NCI-H1092 (cell line): ENCODE measurements at places on chromosomes 7 and 10.

- no peak for DNase-seq
These were observed 85.1 kb downstream of the WDR37 start for GRCh38 chr10:1141261-1141660.

- no peak for DNase-seq
These were observed 119.5 kb downstream of the OTUD1 start for GRCh38 chr10:23558361-23558799.

DNA sequence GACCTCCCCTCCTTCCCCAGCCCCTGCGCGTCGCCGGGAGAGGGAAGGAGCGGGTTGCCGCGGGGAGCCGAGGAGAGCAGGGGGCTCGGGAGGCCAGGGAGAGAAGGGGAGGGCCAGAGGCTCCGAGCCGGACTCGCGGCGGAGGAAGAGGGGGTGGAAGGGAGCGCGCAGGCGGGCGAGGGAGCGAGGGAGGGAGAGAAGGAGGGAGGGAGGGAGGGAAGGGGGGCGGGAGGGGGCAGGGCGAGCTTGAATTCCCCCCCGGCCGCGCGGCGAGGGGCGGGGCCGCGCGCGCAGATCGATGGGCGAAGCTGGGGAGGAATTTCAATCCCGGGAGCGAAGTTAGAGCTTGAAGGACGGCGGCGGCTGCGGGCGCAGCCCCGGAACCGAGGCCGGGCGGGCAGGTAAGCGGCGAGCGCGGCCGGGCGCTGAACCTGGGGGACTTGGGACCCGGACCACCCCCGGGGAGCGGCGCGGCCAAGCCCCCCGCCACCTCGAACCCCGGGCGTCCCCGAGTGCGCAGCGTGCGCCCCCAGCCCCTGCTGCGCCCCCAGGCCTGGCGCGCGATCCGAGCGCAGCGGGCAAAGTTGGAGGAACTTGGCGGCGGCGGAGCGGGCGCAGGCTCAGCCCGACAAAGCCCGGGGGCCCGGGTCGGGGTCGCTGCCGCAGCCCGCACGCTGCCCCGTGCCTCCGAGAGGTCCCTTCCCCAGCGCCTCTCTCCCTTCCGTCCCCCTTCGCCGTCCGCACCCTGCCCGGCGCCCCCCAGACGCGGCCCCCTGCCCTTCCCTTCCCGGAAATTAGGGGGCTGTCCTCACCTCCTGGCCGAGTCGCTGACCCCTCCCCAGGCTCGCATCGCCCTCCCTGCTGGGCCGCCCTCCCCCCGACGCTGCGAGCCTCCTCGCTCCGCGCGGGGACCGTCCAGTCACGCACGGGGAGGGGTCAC is at the start of gene ELFN1:
TSS of gene ELFN1 (plus strand) at position 324 of the 940 bp plus-strand sequence. CDS start 74,320 bp downstream, outside the sequence.
- no peak for DNase-seq

- no peak for DNase-seq
These were observed 109.3 kb upstream of the RHEB start for GRCh38 chr7:151628846-151629604.

DNA sequence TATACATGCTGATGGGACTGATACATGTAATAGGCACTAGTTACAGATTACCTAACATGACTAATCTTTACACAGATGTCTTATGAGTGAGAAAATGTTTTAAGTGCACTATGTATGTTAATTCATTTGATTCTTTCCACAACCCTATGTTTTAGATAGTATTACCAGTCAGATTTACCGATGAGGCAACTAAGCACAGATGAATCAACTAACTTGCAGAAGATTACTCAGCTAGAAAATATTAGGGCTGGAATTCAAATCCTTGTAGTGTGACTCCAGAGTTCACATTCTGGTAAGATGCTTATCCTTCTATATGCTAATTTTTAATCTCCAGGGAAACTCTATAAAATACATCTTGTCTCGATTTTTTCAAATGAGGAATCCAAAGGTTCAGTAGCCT is 964.9 kb downstream of the REEP3 start:
- DNase-seq, result no peak

DNA sequence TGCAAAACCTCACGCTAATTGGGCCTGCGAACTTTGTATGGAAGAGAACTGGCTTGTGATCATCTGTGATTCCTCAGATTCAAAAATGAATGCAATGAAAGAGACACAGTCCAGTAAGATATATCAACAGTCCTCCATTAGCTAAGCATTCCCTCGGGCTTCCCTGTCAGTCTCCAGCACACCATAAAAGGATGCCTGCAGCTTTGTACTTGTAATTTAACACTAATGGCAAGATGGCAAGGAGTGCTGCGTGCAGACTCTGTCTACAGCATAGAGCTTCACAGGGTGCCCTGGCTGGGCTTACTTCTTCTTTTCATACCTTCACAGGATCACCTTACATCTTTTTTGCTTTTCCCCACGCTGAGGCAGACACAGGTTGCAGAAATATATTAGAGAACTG is 200.0 kb downstream of the GFRA1 start:
- no peak for DNase-seq

GRCh38 chr7:152145853-152146466 is 120.5 kb downstream of the GALNT11 start:
- DNase-seq, result no peak

- no peak for DNase-seq
These were observed 55.3 kb upstream of the GTF2IRD1 start for GRCh38 chr7:74398426-74398825.

DNA sequence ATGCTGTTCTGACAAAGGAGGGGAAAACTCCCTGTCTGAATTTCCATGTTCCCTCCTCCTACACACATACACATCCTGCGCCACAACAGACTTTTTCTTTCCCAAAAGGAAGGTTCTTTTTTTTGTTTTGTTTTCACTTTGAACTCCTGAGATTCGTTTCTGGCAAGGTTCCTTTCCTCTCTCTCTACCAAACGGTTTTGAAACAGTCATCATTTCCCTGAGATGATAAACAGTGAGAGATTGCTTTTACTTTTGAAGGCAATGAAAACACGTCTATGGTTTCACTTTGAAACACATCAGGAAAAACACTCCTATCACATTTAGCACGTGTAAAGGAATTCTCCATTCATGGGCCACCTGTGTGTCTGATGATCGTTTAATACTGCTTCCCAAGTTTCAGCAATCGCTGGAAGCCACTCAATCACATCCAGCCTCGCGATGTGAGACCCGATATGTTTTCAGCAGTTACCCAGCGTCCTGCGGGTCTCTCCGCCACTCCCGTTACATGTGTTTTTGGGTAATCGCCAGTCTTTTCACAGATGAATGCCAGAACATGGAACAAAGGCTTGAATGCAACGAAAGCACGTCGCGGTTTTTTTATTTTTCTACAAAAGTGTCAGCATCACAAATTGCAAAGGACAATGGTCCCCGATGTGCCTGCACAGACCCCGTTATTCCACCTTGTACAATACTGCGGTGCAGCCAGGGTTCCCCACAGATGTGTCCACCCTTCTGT is 62.8 kb upstream of the CUX1 start:
- DNase-seq, result no peak

GRCh38 chr10:17033529-17034260 is 95.9 kb downstream of the CUBN start:
- no peak for DNase-seq

DNA sequence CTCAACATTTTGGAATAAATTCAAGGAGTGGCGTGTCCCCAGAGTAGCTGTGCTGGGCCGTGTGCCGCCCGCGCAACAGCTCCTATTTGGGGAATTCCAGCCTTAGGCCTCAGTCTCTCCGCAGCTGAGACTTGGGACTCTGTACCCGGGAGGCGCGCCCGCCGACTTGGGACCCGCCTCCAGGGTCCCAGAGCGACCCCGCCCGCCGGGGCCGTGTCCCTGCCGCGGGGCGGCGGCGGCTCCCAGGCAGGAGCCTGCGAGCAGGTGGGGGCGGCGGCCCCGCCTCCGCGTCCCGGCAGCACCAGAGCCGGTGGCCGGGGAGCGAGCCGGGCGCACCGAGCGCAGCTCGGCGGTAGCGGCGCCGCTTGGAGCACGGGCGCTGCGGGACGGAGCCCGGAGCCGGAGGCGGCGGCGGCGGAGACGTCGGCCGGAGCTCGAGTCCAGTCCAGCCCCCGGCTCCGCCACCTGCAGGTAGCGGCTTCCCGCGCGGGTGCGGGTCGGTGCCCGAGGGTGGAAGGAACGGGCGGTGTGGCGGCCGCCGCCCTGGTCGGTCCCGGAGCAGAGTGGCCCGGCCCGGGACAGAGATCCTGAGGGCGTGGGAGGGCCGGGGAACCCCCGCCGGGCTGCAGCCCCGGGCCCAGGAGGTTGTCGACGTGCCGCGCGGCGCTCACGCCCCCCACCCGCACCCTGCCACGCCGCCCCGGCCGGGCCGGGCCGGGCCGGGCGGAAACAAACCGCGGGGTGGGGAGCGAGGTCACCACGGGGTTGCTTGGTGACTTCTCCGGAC is at the start of gene WIPF3:
TSS of gene WIPF3 (plus strand) at position 301 of the 787 bp plus-strand sequence. CDS start 28,217 bp downstream, outside the sequence.
- DNase-seq, result no peak

- no peak for DNase-seq
These were observed 158.0 kb downstream of the CREB5 start for GRCh38 chr7:28570113-28570969.

DNA sequence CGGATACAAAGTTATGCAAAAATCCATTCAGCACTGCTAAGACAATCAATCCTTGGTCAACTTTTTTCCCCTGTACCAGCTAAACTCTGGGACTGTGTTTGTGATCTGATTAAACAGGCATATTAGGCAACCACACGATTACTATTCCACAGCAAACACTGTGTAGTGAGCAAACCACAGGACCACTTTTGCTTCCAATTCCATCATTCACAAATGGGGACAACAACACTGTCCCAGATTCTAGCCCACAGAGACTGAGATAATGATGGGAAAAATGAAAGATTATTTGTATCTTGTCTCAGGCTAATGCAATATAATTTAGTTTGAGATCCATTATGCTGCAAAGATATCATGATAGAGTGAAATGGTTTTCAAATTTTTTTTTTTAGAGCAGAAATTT is 163.7 kb upstream of the AOAH start:
- no peak for DNase-seq

GRCh38 chr7:121083138-121083789 is 94.8 kb downstream of the CPED1 start:
- DNase-seq, result no peak

- DNase-seq, result no peak
These were observed 71.2 kb upstream of the ARID5B start for GRCh38 chr10:61830072-61830845.

DNA sequence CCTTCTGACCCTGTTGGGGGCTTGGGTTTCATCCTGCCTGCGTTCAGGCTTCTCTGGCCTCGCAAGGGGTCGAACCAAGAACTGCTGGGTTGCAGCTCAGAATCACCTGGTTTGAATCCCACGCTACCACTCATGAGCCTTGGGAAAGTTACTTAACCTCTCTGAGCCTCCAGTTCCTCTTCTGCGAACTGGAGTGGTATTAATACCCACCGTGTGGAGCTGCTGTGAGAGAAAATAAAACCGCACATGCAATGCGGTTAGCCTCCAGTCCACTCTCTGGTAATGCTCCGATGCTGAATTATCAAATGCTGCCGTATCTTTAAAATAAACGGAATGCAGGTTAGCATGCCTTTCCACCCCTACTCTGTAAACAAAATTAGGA is 171.9 kb downstream of the ARHGAP12 start:
- no peak for DNase-seq

GRCh38 chr10:87534173-87534858 is 29.6 kb downstream of the MINPP1 start:
- DNase-seq, result no peak

GRCh38 chr10:6755781-6756460 is 175.8 kb upstream of the PRKCQ start:
- no peak for DNase-seq

DNA sequence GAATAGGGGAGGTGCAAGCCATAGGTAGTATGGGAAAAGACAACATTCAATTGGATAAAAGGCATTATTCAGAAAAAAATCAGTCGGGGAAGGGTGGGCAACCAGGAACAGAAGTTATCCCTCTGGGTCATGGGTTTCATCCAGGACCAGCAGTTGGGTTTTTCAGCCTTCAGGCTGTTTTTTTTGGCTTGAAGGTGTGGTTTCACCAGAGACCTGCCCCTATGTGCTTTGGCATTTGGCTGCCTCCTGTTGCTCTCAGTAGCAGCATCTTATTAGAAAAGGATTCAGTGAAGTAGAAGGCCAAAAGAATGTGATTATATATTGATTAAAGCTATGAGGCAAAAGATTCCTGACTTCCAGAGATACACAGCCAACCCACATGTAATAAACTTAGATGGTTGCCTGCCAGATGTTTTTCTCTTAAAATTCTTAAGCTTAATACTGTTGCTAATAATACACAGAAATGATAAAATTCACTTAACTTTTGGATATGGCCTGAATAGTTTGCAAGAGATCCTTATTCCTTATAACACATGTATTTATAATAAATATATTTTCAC is 251.7 kb upstream of the CSTF2T start:
- DNase-seq, result no peak

DNA sequence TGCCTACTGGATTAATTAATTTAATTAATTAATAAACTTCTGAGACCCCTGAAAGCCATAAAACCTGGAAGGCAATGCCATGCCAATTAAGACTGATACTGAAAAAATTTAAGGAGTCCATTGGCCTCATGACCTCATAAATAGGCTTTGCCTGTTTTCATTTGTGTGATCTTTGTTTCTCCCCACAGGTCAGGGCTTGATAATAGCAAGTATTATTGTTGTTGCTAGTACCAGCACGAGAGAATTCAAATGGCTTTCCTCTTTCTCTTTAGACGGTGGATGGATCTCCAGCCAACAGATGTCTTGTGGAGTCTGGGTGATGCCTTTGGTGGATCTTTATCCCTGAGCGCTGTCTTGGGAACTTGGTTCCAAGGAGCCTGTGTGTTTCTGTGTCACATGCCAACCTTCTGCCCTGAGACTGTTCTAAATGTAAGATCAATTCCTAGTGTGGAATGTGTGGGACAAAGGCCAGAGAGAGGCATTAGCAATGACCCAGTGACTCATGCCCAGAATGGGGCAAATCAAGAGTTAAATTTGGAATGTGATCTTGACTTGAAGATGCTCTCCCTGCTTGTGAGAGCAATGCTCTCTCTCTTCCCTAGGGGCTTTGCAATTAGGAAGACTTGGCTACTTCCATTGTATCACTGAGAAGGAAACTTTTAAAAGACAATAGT is 17.7 kb downstream of the ACSM6 start:
- no peak for DNase-seq

DNA sequence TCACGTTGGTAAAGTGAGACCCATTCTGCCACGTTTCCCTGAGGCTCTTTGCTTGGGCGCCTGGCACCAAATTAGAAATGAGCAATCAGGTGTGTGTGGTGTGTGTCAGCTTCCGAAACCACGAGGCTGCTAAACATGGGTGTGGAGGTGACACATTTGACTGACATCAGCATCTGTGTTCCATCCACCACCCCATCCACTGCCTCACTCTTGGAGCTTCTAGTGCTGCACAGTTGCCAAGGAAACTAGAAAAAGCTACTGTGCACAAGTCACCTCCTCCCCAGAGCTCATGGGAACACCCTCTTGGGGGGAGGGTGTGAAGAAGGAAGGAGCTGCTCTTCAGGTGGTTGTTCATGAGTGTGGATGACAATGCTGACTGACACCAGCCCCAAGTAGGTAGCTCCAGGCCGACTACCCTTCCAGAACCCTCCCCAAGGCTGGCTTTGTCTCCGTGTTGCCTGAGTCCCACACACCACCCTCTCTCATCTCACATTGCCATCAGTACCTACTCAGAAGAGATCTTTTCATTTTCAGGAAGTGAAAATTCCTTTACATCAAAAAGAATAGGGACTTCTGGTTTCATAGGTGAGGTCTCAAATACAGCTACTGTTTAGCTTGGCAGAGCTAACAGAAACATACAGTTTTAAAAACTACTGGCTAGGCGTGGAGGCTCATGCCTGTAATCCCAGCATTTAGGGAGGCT is 152.2 kb downstream of the TMEM178B start:
- no peak for DNase-seq

GRCh38 chr10:88886557-88886956 is 6.5 kb downstream of the STAMBPL1 start:
- DNase-seq, result no peak
